GM12878 (cell line): ENCODE measurements at places on chromosomes 4 and X. TPM values are rescaled to one million over a fixed set of nuclear protein-coding genes. Genes with fewer than 3 reads are reported as not detected.

GRCh38 chr4:6011686-6012085 is 6.5 kb downstream of the C4orf50 start:
- no peak for DNase-seq

DNA sequence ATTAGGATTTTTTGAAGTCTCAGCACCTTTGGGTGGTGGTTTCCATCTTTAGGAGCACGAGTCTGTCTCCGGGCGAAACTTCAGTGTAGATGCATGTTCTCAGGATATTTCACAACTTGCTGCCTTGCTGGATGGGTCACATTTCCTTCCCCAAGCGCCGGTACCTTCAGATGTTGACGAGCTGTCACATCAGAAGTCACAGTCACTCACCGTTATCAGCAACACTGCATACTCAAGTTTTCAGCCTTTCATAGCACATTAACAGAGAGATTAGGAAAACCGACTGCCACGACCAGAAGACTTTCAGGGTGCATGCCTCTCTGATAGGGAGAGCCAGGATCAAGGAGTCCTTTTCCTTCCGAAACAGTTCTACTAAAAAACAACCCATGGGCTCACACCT is 77.8 kb downstream of the SHROOM2 start:
- DNase-seq = no peak

DNA sequence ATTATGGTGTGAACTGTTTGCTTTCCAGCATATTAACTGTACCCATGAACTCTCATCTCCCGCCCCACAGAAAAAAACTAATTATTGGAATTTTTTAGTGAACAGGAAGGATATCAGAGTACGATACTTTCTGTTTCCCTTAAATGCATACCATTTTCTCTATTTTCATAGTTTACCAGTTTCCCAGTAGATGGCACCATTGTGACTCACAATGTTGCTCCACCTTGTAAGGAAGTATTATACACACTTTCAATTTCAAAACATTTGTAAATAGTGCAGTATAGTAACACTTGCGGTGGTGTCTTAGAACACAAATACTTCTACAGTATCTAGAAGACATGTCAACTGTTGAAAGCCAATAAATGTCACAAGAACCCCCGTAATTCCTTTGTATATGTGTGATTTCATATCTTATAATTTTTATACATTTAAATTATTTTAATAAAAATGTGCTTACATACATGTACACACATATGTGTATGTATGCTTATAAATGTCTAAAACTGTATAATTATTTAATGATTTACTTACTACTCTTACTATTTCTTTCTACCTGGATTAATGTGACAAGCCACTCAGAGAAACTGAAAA is 167.3 kb downstream of the SLIT2 start:
- peak; percentile 40 for DNase-seq

P2RY8 gene
- total RNA-seq = 61.3 and 61.8 TPM in 2 replicates

LONRF3 gene
- 0.10 and 0.16 TPM in 2 replicates for total RNA-seq

ERCC6L gene
- total RNA-seq = 8.0 and 8.8 TPM in 2 replicates
